ENCODE measurements at places on chromosomes 11 and 22. TPM values are rescaled to one million over a fixed set of nuclear protein-coding genes. Genes with fewer than 3 reads are reported as not detected.
A peak's percentile ranks its signal among the peaks of the same experiment; 100 is the strongest.

The PIWIL4 gene
- 3.3 TPM for total RNA-seq

The HNRNPUL2 gene
- total RNA-seq: 9.2 TPM

The LRRC56 gene
- 1.3 TPM for total RNA-seq

The SLC25A1 gene
- 72.2 TPM for total RNA-seq

The ZNF215 gene
- total RNA-seq: 3.6 TPM

The SLC5A12 gene
- total RNA-seq: not detected

The APOA4 gene
- total RNA-seq: not detected

The UBQLNL gene
- under 0.01 TPM for total RNA-seq

The PKNOX2 gene
- 1.0 TPM for total RNA-seq

The BIK gene
- total RNA-seq: not detected

The TRIM49 gene
- total RNA-seq: not detected

DNA sequence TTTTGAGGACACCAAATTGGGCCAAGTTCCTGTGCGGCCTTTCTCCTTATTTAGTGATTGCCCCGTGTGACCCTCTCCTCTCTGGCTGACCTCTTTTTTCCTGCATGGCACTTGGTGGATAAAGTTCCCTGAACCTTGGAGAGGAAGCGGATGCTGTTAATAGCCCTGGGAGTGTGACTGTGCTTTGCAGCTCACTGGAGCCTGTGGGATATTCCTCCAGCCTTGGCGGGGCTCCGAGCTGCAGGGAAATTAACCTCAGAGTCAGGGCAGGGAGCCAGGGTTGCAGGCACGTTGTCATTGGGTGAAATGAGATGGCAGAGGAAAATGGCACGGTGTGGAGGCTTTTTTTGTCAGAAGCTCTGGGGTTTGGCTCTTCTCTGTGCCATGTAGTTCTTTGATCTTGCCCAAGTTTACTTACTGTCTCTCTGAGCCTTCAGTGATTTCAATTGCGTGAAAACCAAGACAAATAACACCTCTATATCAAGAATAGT is 965 bp downstream of the OR9Q1 start:
- DNase-seq: peak; percentile 59

DNA sequence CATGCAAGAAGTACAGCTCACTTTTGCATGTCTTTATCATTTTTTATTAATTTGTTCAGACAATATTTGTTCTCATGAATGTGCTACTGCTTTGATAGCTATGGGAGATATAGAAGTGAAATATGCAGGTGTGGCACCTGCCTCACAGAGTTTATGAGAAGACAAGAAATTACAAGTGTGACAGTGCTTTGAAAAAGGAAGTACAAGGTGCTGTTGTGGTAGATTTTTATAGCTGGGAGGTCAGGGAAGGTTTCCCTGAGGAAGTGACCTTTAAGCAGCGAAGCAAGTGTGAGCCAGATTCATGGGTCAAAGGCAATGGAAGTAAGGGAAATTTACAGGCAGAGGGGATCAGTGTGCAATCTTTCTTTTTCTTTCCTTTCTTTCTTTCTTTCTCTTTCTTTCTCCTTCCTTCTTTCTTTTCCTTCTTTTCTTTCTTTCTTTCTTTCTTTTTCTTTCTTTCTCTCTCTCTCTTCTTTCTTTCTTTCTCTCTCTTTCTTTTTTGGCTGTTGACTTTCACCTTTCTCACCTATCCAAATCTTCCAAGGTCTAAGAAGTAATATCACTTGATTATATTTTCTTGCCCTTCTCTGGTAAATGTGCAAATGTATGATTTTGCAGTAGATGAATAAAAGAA is 6.4 kb upstream of the BMAL1 start:
- no peak for DNase-seq

GRCh38 chr11:31240340-31240904 is 129.1 kb downstream of the DCDC1 start:
- DNase-seq: peak; percentile 70

DNA sequence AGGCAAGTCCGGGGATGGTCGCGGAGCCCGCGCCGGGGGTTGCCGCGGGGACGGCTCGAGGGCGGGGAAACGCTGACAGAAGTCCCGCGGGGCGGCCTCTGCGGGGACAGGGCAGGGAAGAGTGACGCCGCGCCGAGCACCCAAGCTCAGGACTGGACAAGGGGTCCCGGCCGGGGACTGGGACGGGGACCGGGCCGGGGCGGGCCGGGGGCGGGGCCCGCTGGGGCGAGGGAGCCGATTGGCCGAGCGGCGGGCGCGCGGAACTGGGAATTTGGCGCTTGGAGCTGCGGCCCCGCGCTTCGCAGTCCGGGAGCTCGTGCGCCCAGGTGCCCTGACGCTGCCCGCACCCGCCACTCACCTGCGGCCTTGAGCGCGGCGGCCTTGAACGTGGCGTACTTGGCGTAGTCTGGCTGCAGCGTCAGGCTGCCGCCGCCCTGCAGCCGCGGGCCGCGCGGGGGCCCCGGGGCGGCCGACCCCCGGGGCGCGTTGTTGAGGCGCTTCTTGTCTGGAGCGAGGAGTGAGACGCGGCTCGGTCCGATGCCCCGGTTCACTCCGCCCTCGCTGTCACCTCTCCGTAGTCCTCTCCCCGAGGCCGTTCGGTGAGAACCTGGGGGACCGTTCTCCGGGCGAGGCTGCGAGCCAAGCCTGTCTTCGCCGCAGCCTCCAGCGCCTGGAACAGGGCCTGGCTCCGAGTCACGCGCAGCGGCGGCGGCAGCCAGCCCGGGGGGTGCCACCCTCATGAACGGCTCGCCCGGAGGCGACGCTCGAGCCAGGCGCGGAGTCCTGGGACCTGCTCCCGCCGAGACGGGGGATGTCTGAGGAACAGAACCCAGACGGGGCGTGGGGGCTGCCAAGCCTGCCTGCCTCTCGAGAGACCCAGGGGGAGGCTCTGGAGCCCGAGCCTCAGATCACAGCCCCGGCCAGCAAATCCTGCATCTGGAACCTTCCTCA is 4.5 kb downstream of the SHISA8 start:
- DNase-seq: no peak

GRCh38 chr11:1130276-1131032 is 27.3 kb upstream of the MUC5AC start:
- no peak for DNase-seq

GRCh38 chr22:39877079-39877845 is 16.3 kb downstream of the ENTHD1 start:
- no peak for DNase-seq

GRCh38 chr11:61814247-61814957 is 2.4 kb downstream of the FADS1 start:
- peak; percentile 43 for DNase-seq

GRCh38 chr22:39990686-39991085 is 4.1 kb upstream of the FAM83F start:
- DNase-seq: no peak

GRCh38 chr22:23113847-23114720 is 27.7 kb downstream of the RSPH14 start:
- no peak for DNase-seq

DNA sequence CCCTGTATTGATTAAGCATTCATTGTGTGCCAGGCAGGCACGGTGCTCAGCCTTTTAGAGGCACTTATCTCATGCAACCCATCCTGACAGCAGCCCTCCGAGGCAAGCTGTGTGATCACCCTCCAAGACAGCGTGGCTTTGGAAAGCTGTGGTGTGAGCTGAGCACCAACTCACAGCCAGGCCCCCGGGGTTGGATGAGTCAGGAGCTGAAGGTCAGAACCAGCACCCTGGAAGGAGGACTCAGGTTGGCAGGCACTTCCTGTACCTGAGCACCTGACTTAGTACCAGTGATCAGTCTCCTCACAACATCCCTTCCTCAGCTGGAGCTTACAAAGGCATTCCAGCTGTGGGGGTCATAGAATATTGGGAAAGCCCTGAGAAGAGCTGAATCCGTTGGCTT is 9.0 kb downstream of the PATZ1 start:
- DNase-seq: no peak

GRCh38 chr11:67158221-67158620 is 39.2 kb downstream of the KDM2A start:
- peak; percentile 21 for DNase-seq

DNA sequence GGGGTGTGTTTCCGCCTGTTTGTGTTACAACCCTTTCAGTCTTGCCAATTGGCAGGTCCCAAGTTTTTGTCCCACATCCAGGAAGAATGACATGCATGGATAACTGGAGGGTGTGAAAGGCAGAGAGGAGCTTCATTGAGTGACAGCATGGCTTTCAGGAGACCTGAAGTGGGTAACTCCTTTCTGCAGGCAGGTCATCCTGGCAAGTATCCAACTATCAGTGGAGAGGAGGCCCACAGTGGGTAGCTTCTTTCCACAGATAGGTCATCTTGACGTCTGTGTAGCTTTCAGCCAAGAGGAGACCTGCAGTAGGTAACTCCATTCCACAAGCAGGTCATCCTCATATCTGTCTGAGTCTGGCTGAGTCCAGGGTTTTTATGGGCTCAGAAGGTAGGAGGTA is 1268.8 kb upstream of the CNTN5 start:
- DNase-seq: no peak

DNA sequence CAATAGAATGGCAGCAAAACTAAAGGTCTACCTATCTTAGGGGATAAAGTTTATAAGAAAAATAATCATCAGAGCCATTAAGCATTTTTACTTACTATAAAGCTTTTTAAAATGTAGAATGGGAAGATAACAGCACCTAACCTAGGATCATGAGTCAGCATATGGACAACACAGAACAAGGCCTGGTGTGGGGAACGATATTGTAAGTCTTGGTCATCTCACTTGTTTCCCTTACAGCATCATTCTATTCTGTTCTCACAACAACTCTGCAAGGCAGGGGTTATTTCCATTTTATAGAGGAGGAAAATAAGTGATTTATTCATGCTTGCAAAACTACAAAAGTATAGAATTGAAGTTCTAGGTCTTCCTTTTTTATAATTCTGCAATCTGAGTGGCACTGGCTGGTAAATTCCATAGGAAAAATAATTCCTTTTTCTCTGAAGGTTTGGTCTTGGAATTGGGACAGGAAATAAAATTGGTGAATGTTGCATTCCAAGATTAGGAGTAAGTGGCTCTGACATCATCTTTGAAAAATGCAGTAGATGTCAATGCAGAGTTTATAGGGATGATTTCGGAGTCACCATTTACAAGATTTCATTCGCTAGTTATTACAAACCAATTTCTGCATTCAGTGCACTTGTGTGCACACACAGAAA is 423.0 kb downstream of the DYNC2H1 start:
- peak; percentile 71 for DNase-seq

DNA sequence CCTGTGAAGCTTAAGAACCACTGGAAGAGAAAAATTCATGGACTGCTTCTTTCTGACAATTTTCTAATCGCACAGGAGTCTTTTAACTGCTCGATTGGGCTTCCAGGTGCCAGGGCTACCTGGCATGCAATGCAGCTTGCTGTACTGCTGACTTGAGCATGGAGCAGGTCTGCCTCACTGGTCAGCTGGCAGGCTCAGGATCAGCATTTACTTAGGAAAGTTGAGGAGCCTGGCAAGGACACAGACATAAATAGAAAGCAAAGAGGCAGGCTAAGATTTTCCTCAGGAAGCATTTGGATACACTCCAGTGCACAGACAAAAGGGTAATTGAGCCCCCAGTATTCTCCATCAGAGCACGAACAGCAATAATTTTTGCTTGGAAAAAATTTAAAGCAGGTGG is 163.5 kb downstream of the CSNK2A3 start:
- DNase-seq: no peak

DNA sequence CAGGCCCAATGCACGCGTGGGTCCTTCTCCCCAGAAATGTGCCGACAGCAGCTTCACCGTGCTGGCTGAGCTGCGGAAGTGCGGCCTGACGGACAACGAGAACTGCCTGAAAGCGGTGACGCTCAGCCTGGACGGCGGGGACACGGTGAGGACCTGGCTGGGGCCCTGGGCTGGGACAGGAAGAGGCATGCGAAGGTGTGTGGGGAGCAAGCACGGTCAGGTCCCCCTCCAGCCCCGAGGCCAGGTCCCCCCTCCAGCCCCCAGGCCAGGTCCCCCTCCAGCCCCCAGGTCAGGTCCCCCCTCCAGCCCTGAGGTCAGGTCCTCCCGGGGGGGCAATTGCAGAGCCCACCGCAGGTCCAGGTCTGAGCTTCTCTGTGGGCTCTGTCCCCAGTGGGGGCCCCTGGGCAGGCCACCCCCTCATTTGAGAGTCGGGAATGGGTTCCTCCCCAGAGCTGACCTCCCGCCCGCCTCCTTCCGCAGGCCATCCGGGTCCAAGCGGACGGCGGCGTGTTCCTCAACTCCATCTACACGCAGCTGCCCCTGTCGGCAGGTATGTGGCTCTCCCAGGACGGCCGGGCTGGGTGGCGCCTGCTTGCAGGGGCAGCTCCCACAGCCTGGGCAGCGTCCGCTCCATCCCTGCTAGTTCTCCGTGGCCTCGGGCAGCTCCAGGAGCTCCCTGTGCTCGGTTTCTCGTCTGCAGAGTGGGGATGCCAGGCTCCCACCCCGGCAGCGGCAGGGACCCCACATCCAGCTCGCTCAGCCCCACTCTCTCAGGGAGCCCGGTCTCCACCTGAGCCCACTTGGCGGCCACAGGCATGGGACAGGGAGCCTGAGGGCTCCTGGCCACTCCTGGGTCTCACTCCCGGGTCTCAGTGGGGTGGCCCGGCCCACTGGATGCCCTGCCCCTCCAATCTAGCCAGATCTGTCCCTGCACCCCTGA is 7.9 kb downstream of the MUC5B start:
- no peak for DNase-seq
